NCI-H748 treated with DMSO at 0.1 percent for 48 hours (cell line): ENCODE measurements at places on chromosomes 2 and 18.

DNA sequence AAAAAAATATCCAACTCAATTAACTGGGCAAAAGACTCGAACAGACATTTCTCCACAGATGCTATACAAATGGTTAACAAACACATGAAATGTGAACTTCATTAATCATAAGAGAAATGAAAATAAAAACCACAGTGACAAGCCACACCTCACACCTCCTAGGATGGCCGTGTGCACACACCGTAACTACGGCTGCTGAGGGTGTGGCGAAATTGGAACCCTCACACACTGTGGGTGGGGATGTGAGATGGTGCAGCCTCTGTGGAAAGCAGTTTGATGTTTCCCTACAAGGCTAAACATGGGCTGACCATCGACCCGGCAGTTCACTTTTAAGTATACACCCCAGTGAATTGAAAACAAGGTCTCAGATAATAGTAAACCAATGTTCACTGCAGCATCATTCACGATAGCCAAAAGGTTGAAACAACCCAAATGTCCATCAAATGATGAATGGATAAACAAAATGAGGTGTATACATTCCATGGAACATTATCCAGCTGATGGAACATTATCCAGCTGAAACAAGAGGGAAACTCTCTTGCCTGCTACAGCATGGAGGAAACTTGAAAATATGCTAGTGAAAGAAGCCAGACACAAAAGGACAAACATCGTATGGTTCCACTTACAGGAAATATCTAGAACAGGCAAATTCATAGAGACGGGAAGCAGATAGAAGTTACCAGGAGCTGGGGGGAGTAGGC is 32.2 kb downstream of the ZAP70 start:
- DNase-seq: no peak

- DNase-seq: no peak
Observed at GRCh38 chr2:181095486-181095885, 115.1 kb downstream of the UBE2E3 start.

DNA sequence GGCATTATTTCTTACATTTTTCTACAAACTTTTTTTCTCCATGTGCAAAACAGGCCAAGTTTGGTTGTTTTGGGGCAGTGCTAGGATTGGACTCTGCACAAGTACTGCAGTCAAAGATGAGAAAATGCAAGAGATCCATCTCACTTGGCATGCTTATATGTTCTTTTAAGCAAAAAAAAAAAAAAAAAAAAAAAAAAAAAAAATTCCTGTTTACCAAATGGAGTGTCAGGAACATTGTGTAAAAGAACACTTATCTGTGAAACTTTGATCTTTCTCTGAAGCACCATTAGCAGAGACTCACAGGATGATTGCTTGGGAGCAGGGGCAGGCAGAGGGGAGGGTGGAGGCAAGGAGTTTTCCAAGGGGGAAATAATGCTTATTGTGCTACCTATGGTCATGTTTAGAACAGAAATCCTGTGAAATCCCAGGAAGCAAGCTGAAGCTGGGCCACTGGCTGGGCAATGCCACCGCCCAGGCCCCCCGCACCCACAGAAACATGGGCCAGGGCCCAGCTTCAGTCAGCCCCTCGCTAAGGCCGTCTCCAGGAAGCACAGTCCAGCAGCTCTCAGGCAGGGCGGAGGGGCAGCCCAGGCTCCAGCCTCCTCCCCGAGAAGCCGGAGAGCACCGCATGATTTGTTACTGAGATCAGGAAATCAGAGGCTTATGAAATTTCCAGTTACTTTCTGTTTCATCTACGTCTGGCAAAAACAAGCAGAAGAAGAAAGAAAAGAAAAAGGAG is 229.4 kb downstream of the ZNF516 start:
- DNase-seq: no peak

GRCh38 chr2:127683757-127684156 is 8.4 kb upstream of the LIMS2 start:
- DNase-seq: no peak

- no peak for DNase-seq
Observed at GRCh38 chr2:72115110-72116080, 32.3 kb downstream of the CYP26B1 start.

GRCh38 chr2:109403841-109404201 is 209.9 kb downstream of the SEPTIN10 start:
- DNase-seq: no peak

GRCh38 chr2:75465317-75465984 is 95.3 kb downstream of the EVA1A start:
- DNase-seq: peak; percentile 22

DNA sequence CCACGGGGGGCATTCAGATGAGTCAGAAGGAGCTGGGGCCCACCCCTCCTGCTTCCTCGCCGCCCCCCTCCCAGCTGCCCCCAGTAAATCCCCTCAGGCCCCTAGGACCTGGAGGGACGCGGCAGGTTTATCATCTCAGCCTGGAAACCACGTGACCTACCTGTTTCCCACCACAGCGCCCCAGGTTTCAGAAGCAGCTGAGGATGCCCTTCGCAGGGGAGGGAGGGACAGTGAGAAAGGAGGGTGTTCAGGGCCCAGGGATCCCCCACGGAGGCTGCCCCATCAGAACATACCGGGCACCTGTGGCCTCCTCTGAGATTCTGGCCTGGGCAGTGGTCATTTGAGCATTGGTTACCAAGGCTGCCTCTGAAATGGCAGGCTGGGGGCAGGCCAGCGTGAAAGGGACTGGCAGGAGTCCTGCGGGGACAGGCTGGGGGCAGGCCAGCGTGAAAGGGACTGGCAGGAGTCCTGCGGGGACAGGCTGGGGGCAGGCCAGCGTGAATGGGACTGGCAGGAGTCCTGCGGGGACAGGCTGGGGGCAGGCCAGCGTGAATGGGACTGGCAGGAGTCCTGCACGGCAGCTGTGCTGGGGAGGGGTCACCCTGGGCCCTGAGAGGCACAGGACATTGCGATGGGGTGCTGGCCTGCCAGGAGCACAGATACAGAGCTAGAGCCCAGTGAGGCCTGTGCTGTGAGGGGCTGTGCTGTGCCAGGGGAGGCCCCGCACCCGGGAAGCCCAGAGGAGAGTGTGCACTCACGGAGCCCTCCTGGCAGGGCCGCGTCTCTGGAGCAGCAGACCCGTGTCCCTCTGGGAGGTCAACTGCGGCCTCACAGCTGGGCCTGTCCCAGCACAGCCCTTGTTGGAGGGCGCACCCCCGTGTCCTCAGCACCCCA is 1.6 kb downstream of the NEU4 start:
- no peak for DNase-seq

DNA sequence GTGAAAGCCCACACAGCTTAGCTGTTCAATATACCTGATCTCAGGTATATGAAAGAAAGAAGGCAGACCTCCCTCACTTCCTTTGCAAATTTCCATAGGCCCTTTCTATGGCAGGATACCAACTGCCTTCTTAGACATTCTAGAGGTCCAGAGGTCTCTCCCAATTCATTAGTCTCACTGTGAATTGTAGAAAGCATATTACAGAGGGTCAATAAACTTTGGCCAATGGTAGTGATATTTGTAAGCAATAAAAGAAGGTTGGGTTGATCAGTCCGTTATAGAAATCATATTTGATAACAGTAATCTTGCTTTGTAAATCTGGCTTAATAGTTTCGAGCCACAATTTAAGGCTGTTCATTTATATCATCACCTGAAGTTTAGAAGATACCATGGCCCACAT is 50.7 kb upstream of the ATP8B1 start:
- DNase-seq: no peak

DNA sequence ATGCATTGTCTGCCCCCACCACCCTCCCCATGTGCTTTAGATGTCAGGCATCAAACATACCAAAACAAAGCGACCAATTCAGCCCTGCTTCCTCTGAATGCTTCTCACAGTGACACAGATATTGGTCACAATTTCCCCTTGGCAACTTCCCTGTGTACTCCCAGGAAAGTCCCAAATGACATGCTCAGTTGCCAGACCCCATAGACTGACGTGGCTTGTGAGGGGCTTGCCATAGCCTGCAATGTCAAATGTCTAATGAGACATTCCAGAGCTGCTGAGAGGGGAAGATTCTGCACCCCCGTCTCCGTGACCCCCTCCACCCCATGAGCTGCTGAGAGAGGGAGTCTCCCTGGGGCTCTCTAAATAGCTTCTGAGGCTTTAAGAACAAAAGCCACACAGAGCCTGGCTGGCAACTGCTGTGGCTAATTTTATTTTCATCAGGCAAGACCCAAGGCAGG is 47.3 kb downstream of the RFTN2 start:
- DNase-seq: no peak

DNA sequence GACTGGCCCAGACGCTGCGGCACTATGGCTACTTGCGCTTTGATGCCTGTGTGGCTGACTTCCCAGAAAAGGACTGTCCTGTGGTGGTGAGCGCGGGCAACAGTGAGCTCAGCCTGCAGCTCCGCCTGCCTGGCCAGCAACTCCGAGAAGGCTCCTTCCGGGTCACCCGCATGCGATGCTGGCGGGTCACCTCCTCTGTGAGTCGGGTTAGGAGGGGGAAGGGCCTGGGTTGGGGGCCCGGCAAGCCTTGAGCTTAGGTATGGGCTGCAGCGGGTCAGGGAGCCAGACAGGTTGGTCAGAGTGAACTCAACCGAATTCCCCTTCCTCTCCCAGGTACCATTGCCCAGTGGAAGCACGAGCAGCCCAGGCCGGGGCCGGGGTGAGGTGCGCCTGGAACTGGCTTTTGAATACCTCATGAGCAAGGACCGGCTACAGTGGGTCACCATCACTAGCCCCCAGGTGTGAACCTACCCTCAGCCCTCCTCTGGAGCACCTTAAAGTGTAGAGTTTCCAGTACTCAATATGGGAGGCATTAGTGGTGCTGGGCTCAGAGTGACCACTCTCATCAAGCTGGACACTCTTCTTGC is 4.9 kb downstream of the ZNF513 start:
- no peak for DNase-seq

- DNase-seq: no peak
Observed at GRCh38 chr2:161570424-161571050, 53.7 kb upstream of the SLC4A10 start.
